ENCODE measurements at places on chromosomes 12 and 14. TPM values are rescaled to one million over a fixed set of nuclear protein-coding genes. Genes with fewer than 3 reads are reported as not detected.

METTL1 gene
- 8.1 TPM for total RNA-seq

MYO1A gene
- not detected for total RNA-seq

OR6C2 gene
- not detected for total RNA-seq

KRT6C gene
- total RNA-seq, result not detected

All from subcutaneous preadipocyte (primary cell).